Fibroblast of skin of right biceps (primary cell): ENCODE measurements at places on chromosomes 7 and 10.

DNA sequence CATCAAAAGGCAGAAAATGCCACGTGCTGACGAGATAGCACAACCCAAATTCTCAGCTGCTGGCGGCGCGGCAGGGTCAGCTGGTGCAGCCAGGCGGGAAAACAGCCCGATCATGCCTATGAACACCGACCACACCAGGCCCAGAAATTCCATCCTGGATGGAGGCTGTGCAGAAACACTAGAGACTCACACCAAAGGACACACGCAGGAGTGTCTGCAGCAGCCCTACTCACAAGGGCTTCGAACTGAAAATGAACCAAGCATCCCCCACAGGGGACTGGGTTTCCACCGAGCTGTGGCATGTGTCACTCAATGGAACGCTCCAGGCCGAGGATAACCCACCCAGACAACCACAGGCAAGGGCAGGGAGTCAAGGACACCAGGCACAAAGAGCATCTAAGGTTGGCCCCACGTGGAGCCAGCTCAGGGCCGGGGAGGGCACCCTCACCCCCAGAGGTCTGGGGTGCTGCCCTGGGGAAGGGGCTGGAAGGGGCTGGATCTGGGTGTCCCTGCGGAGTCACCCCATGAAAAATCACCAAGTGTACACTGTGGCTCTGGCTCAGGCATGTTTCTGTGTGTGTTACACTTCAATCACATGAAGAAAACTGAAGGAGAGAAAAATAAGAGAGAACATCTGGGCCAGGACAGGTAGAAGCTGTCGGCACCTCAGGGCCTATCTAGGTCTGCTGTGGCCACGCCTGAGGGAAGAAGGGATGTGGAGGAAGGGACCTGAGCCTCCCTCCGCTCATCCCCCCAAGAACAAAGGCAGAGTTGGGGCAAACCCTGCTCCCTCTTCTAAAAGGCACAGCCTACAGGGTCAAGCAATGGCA is 33.0 kb downstream of the RASGEF1A start:
- DNase-seq, result no peak

- DNase-seq, result no peak
Observed at GRCh38 chr10:74883428-74883827, 57.0 kb downstream of the KAT6B start.

GRCh38 chr10:11279314-11279713 is 261.6 kb downstream of the CELF2 start:
- no peak for DNase-seq

GRCh38 chr7:143495851-143496250 is 18.2 kb downstream of the TAS2R41 start:
- no peak for DNase-seq

- DNase-seq, result peak; percentile 86
Observed at GRCh38 chr10:93030409-93030808, 30.2 kb upstream of the CYP26C1 start.

DNA sequence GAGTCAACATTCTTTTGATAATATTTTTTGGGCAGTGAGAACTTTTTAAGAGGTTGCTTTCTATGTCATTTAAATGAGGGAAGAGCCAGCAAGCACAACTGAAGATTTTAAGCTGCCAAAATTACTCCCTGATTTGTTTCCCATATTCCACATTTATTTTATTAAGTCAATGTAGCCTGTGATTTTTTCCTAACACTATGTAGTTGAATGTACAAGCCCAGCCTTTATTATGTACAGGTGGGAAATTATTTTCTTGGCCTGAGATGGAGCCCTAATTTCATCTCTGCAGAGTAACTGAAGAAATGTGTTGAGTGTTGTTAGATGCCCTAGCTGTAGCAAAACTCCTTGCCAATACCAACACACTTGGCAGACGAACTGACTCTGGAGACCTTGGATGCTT is 83.1 kb upstream of the MINDY3 start:
- DNase-seq, result no peak

GRCh38 chr10:306675-307185 is 171.5 kb downstream of the ZMYND11 start:
- DNase-seq, result no peak

- peak; percentile 6 for DNase-seq
Observed at GRCh38 chr10:133608855-133609254, 17.7 kb downstream of the FRG2B start.

GRCh38 chr10:12501841-12502525 is 152.6 kb downstream of the CAMK1D start:
- DNase-seq, result no peak

DNA sequence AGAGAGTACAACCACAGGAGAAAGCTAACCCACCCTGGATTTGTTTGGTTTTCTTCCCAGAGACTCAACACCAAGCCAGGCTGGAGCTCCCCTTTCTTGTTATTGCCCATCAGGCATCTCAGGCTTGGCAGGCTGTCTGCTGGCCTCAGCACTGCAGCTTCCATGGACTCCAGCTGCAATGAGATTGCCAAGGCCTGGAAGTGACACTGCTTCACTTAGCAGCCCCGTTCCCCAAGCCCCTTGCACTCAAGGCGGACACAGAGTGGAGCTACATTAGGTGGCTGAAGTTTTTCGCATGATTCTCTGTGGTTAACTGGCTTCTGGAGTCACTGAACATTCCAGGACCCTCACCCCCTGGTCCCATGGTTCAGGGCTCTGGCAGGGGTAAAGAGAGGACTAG is 163.1 kb upstream of the GDF10 start:
- DNase-seq, result no peak

DNA sequence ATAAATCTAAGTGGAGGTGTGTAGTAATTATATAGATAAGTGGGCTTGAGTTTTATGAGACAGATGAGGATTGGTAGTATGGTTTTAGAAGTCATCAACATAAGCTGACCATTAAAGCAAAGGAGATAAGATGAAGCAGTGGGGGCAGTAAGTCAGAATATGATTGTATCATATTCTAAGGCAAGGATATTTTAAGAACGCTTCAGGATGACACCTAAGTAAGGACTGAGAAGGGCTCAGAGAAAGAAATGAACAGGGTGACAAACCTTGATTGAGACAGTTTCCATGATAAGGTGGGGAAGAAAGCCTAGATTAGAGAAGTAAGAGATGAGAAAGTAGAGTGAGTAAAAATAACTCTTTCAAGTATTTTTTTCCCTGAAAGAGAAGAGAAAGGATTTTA is 567.2 kb downstream of the ATRNL1 start:
- DNase-seq, result no peak

GRCh38 chr10:113736576-113736975 is 14.9 kb upstream of the PLEKHS1 start:
- DNase-seq, result peak; percentile 53

GRCh38 chr10:77531441-77532001 is 106.1 kb downstream of the KCNMA1 start:
- DNase-seq, result peak; percentile 93

GRCh38 chr10:51314481-51314880 is 240.2 kb downstream of the PRKG1 start:
- DNase-seq, result peak; percentile 16

DNA sequence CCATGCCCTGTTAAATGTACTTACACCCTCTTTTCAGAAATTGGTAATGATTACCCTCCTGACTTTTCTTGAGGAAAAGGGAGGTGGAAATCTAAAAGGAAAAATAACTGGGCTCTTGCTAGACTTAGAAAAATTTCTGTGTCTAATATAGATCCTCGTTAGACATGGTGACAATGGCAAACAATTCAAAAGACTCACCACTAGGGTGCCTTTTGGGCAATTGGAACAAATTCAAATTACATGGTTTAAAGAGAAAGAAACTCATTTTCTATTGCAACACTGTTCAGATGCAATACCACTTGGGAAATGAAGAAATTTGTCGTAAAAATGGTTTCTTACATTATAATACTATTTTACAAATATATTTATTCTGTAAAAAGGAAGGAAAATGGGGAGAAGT is 950.1 kb downstream of the GRM8 start:
- DNase-seq, result no peak
